Right ventricle myocardium superior (tissue), 1 donor: ENCODE measurements at places on chromosomes 1 and 21. TPM values are rescaled to one million over a fixed set of nuclear protein-coding genes. Genes with fewer than 3 reads are reported as not detected.

DNA sequence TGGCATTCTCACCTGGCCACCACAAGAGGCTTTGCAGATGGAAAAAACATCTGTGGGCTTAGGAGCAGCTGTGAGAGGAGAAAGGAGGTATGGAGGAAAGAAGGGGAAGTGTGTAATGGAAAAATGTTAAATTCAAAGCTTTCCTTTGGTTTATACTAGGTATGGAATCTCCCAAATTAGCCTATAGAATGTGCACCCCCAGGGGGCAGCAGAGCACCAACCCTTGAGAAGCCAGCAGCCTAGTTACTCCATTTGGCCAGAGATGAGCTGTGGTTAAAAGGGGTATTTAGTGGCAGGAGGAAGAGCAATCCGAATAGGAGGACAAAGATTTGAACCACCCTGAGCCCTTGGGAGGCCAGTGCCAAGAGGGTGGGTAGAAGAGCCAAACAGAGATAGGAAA lies 97.5 kb upstream of the CTTNBP2NL start:
- peak; percentile 47 for DNase-seq

DNA sequence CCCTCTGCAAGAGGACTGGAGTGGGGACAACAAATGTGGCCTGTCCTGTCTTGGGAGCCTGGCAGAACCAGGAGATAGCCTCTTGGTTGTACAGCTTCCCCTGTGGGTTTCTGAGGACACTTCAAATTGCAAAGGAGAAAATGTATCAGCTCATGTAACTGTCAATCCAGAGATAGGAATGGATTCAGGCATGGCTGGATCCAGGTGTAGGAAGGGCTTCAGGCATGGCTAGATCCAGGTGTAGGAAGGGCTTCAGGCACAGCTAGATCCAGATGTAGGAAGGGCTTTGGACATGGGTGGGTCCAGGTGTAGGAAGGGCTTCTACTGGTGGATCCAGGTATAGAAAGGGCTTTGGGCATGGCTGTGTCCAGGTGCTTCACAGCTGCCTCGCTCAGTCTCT lies 30.9 kb downstream of the TP73 start:
- DNase-seq: no peak

The ZNF648 gene
- total RNA-seq: not detected

- no peak for DNase-seq
Observed at GRCh38 chr1:154864189-154864975, 5.7 kb downstream of the KCNN3 start.

The SPATA46 gene
- total RNA-seq: not detected

GRCh38 chr1:108041360-108042142 lies 76.6 kb upstream of the VAV3 start:
- DNase-seq: no peak

DNA sequence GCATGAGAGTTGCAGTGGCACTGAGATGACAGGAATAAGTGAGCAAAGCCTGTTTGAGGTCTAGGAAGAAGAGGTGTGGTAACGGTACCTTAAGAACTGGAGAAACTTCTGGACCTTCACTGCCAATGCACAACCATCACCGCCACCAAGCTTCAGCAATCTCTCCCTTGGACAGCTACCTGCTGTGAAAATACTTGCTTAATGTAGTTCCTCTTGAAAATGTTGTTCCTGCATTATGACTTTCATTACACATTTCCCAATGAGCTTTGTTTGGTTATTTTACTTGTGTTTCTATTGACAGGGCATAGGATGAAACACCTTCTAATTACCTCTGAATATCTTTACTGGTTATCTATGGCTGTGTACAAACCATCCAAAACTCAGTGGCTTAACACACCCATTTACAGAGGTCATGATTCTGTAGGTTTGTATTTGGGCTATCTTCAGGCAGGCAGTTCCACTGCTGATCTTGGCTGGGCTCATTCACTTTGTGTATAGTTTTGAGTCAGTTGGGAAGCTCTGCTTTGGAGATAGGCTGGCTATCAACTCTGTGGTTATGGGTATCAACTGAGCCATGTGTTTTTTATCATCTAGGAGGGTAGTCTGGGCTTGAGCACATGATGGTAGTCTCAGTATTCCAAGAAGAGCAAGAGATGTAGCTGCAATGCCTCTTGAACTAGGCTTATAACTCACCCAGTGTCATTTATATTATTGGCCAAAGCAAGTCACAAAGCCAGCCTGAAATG lies 149.4 kb downstream of the ELAVL4 start:
- no peak for DNase-seq

The DYNLT5 gene
- total RNA-seq: 4.6 TPM

DNA sequence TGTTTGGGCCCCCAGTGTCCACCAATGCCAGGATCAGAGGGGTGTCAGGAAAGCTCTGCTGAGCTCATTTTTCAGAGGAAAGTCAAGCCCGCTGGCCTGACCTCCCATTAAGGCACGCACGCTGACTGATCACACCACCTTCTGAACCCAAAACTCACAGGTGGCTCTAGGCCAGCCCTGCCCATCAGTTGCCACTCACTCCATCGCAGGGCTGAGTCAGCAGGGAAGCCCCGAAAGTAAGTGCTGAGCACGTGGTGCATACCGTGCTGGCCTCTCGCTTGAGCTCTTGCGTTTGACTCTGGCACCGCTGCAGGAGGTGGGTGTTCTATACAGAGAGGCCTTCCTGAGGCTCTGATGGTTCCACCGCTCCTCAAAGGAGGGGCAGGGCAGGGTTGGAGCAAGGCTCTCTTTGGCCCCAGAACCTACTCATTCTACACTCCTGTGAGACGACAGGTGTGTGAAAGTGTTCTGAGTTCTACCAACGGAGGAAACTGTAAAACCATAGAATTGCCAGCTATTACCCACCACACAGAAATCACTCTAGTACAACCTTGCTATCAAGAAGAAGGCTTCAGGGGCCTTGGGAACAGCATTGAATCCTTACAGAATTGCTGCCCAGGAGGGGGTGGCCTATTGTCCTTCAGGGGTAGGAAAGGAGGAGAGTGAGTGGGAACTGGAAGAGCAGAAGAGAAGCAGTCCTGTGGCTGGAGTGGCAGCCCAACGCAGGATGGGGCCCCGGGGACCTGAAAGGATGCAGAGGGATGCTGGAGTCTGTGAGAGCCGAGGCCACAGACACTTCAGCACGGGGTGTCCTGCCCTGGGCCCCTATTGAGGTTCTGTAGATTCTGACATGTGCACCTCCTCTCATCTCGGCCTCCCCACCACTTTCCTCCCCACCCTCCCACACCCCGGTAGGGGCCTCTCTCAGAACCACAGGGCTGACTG lies 214.7 kb upstream of the EDN2 start:
- DNase-seq: no peak

The TMPRSS3 gene
- total RNA-seq: not detected

The DNM3 gene
- 1.7 TPM for total RNA-seq
